ENCODE measurements at places on chromosomes 2 and 18.
A peak's percentile ranks its signal among the peaks of the same experiment; 100 is the strongest.

DNA sequence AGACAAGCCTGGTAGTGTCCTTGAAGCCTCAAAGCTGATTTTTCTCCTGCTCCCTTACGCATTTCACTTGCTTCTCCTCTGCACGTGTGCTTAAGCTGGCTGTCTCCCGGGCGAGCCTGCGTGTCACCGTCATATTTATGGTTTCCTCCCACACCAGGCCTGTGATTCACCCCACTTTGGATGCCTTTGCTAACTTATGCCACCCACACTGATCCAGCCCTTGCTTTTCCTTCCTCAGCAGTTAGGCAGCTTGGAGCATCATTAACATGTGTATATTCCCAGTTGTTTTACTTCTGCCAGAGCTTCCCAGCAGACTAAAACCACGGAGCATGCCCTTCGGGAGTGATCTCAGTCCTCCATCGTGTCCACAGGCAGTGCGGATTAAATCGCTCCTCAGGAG lies 2.2 kb downstream of the ST3GAL5 start:
- peak; percentile 72 for DNase-seq

DNA sequence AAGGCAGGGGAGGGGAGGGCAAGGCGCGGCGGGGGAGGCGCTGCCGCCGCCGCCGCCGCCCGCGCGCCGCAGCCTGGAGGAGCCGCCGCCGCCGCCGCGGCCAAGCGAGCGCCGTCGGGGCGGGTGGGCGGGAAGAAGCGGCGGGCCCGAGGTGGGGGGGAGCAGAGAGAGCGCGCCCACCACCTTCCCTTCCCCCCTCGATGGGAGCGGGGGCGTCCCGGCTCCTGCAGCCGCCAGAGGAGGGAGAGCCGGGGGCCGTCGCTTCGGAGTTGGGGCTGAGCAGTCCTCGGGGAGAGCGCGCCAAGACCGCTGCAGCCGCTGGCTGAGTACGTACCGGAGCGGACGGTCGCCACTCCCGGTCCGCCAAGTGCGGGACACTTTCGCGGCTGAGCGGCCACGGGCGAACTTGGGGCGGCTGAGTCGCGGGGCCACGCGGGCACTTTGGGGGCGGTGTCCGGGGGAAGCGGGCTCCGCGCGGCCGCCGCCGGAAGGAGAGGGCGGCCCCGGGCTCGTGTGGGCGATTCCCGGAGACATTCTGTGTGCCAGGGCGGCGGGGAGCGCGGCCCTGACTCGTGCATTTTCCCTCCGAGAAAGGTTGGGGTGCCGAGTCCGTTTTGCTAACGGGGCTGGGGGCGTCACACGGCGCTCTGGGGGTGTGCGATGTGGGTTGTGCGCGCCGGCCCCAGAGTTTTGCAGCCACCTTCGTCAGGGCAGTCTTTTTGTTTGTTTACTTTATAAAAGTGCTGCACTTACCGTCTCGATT lies at the start of gene NAB1:
TSS of gene NAB1 (plus strand) at position 49 of the 763 bp plus-strand sequence. CDS start 10,094 bp downstream, outside the sequence.
- DNase-seq: peak; percentile 56

DNA sequence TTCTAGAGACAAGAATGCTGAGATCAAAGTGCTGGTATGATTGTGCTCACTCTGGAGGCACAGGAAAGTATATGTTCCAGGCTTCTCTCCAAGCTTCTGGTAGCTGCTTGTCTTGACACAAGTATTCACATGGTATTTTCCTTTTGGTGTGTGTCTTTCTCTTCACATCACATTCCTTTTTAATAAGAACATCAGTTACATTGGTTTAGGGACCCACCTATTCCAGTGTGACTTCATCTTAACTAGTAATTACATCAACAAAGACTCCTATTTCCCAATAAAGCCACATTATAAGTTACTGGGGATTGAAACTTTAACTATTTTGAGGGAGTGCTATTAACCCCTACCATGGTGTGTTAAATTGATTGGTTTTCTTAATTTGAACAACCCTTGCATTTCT lies 119.1 kb downstream of the FSIP2 start:
- DNase-seq: no peak

- DNase-seq: no peak
Measured at GRCh38 chr2:199443589-199444130, 14.1 kb downstream of the SATB2 start.

GRCh38 chr2:56191617-56192016 lies 7.8 kb downstream of the CCDC85A start:
- DNase-seq: peak; percentile 48

DNA sequence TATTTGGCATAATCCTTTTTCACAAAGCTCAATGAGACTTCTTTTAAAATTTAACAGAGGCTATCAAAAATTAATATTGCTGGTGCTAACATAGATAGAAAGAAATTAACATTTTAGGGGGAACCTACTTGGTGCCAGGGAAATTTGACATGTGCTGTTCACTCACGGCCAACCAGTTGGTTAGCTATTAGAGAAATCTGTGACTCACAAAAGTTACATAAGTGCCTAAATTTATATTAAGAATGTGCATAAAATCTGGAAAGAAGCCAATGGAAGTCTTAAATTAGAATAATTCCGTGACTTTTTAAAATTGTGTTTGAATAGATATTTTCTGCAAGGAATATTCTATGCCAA lies 184.3 kb upstream of the MAP2 start:
- no peak for DNase-seq

GRCh38 chr18:49628119-49628518 lies 66.3 kb downstream of the LIPG start:
- no peak for DNase-seq

- DNase-seq: no peak
Measured at GRCh38 chr2:173623438-173624319, 269.0 kb downstream of the CDCA7 start.

DNA sequence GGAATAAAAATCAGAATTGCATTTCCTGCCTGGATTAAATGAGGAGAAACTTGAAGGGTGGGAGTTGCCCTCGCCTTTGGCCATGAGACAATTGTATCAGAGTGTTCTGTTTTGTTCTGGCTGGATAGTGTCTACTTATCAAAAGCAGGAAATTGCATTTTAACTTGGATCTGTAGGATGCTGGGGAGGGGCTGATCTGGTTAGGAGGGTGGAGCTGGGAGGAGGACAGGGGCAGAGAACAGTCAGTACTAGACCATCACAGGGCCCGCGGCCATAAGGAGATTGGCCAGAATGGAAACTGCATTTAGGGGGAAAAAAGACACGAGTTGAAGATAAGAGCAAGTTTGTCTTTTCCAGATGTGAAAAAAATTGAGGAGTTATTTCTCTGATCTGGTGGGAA lies 199.1 kb upstream of the POU3F3 start:
- no peak for DNase-seq

- DNase-seq: peak; percentile 10
Measured at GRCh38 chr2:106269591-106270291, 75.6 kb upstream of the UXS1 start.

DNA sequence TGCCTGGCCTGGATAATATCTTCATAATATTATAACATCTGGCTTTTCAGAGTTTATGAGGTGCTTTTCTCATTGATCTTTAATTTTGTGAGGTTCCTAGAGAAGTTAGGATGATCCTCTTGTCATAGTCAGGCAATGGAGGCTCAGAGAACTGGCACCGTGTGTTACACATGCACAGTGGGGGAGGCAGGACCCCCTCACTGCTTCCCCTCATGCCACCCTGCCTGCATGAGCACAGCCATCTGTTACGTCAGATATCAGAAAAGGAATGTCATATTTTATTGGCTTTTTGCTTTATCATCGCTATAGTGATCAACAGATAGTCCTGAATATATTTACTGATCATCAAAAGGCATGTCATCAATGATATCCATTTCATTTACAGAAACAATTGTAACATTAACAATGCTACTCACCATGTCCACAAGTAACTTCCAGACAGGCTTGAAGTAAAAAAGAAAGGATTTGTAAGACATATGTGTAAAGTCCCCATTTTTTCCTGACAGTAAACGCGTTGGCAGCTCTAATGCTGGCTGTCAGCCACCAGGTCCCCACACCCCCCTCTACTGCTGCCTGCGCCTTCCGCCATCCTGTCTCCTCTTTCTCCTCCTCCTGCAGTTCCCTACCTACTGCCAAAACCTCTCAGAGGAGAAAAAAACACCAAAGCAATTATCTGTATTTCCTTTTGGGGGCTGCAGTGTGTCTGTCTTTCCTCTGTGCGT lies 18.8 kb downstream of the ENOSF1 start:
- DNase-seq: no peak

DNA sequence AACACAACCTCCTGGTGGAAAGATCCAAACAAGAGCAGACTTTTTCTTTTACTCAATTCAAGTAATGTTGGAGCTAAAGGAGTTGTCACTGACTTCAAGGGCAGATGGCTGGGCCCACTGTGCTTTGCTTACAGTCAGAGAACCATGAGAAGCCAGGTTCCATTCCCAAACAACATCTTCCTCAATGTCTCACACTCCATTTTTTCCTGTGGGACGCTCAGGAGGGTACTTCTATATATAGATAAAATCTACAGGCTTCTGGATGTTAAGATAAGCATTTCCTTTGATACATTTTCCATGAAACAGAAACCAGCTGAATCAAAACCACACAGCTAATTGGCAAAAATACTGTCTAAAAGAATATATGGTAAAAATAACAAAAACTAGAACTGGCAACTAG lies 14.4 kb downstream of the IWS1 start:
- no peak for DNase-seq

GRCh38 chr2:11368059-11368572 lies 23.7 kb upstream of the ROCK2 start:
- DNase-seq: no peak

DNA sequence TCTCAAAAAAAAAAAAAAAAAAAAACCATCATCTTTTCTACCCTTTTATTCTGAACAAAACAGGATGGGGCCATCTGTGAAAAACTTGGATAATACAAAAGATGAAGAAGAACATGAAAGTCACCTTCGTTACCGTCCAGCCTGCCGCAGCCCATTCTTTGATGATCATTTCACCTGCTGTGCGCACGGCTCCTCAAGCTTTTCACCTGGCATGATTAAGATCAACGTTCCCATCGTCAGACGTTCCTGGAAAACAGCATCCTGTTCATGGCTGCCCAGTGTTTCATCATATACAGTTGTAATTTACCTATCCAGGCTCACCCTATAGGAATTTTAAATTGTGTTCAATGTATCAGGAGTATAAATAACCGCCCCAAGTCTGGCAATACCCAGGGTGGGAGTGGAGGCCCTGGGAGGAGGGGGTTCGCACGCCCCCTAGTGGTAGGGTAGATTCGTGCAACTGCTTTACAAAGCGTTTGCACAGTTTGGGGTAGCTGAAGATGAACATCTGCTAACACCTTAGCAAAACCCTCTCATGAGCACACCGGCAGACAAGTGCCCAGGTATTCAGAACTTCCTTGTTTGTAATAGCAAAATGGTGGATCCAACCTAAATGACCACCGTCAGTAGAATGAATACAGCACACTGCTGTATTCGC lies 49.0 kb upstream of the GLI2 start:
- no peak for DNase-seq

GRCh38 chr2:88599527-88599926 lies 27.7 kb downstream of the EIF2AK3 start:
- no peak for DNase-seq

DNA sequence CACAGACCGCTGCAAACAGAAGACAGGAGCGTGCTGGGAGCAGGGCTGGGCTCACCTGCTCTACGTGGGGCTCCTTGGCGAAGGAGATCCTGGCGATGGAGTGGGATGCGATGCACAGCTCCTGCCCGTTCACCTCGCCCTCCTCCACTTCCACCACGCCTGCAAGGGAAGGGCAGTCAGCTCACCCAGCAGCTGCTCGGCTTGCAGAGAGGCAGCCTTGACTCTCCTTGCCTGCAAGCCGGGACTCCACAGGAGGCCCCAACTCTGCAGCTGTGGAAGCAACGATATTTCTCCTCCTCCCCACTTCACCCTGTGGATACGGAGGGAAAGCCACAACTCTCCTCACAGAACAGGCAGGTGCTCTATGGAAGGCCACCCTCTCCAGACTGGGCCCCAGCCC lies 35.1 kb downstream of the THAP4 start:
- DNase-seq: no peak

DNA sequence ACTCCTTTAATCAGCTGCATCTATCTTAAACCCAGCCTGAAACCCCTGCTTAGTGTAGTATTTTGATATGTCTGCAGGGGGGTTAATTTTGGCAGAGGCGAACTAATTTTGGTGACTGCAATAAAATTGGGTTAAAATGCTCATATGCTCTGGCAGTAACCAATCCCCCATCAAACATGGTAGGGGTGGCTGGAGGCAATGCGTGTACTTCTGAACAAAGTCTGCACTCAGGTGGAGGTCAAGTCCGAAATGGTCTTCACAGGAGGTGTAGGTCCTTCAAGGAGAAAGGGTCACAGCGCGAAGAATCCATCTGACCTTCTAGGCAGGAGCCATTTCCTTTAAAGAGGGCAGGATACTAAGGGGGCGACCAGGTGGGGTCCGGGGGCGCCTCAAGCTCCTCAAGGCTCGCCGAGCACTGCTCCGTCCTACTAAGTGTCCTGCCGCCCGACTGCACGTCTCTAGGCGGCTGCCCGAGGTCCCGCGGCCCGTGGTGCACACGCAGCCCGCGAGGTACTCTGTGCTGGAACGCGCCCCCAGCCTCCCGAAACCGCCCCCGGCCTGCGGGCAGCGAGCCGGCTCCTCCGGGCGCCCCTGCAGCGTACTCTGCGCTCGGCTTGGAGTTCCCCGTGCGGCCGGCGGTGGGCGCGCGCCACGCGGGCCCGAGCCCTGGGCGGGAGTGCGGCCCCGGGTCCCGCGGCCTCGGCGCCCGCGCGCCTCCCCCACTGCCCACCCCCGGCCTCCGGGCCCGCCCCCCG lies 1.7 kb upstream of the LDLRAD4 start:
- no peak for DNase-seq

DNA sequence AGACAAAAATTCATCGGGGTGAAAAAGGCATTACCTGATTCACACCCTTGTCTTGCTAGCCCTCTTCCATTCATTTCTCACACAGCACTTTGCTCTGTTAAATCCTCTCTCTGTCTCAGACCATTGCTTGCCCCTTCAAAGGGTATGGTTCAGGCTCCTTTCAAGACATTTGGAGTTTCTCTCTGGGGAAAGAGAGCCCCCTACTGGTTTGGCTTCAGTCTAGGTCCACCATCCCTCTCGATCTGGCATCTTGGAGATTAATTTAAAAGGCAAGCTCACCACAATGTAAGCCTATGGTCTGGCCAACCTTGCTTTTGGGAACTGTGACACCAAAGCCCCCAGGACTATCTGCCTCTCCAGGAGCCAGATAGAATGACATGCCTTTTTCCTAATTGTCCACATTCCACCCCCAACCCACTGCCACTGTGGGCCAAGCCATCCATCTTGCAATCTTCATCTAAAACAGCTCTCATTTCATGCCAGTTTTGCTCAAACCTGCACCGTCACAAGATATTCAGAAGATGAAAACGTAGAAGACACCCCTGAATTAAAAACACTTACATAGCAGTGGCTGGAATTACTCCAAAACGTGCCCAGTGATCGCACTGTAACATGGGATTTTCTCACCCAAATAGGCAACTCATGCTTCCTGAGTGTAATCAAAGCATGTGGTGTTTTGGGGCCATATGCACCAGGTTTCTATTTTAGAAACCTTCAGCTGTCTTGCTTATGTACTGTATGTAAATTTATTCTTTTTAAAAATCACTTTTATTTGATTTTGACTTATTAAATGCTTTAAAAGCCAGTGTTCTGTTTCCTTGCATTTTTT lies 93.9 kb downstream of the FARSB start:
- DNase-seq: peak; percentile 60

- DNase-seq: no peak
Measured at GRCh38 chr2:167595021-167595420, 652.4 kb downstream of the STK39 start.

- DNase-seq: peak; percentile 48
Measured at GRCh38 chr2:178804791-178805190, 2.4 kb downstream of the TTN start.

Data from Caki2 (cell line).